Stimulated activated CD4-positive, alpha-beta T cell treated with anti-CD3 and anti-CD28 coated beads, Interleukin-1b, Interleukin-23, amount 100 ng/mL, for 24 hours (primary cell): ENCODE measurements at places on chromosomes 4 and X.

GRCh38 chr4:110886270-110886669 lies 263.4 kb upstream of the PITX2 start:
- no peak for DNase-seq

GRCh38 chr4:20687864-20688263 lies 12.4 kb upstream of the PACRGL start:
- no peak for DNase-seq

- DNase-seq = no peak
These were observed 3.1 kb upstream of the BCORL1 start for GRCh38 chrX:129979207-129979920.

DNA sequence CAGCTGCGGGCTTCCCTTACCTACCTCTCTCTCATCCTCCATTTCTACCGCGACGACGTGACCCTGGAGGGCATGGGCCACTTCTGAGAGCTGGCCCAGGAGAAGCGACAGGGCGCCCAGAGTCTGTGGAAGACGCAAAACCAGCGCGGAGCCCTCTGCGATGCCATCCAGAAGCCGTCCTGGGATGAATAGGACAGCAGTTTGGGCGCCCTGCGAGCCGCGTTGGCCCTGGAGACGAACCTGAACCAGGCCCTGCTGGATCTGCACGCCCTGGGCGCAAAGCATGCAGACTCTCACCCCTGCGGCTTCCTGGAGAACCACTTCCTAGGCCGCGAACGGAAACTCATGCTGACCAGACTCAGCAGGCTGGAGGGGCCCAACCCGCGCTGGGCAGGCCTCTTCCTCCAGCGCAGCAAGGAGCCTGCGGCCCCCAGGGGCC lies 52.7 kb upstream of the TMPRSS11F start:
- no peak for DNase-seq

- DNase-seq = no peak
These were observed 48.7 kb downstream of the ATP10D start for GRCh38 chr4:47533689-47534347.

DNA sequence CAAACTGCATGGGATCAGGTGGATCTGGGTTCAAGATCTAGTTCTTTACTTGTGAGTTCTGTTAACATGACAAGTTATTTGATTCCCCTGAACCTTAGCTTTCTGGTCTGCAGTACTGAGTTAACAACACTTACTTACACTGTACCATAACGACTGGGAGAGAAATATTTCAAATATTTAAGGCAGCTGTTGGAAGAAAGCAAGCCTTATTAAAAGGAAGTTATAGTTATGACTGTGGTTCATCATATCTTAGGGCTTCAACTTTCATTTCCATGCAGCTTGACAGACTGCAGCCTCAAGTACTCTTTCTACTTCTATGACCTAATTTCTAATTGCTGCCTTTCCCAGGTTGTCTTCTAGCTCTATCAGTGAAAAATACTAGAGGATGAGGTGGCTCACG lies 40.0 kb upstream of the PDGFRA start:
- DNase-seq = no peak

- no peak for DNase-seq
These were observed 131.4 kb downstream of the ENOX2 start for GRCh38 chrX:130771648-130772047.

- DNase-seq = no peak
These were observed 23.7 kb downstream of the TLR6 start for GRCh38 chr4:38832624-38833528.
